ENCODE measurements at places on chromosomes 16 and 17.

GRCh38 chr16:645852-646678, 3.1 kb upstream of the WDR90 start:
- no peak for DNase-seq

DNA sequence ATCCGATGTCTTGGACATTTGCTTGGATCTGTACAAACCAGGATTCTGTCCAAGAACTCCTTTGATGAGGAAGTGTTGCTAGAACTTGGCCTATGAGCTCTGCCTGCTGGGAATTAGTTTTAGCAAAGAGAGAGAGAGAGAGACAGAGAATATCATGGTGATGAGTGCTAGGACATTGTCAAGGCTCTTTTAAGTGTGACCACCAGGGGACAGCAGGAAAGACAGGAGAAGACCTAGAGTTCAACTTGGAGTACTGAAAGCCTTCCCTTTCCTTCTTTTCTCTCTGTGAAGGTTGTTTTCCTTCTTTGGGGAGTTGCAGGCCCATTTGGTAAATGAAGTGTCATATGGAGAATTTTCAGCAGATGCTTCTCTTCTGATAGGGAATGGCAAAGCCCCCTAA, 389.2 kb upstream of the HSBP1 start:
- no peak for DNase-seq

DNA sequence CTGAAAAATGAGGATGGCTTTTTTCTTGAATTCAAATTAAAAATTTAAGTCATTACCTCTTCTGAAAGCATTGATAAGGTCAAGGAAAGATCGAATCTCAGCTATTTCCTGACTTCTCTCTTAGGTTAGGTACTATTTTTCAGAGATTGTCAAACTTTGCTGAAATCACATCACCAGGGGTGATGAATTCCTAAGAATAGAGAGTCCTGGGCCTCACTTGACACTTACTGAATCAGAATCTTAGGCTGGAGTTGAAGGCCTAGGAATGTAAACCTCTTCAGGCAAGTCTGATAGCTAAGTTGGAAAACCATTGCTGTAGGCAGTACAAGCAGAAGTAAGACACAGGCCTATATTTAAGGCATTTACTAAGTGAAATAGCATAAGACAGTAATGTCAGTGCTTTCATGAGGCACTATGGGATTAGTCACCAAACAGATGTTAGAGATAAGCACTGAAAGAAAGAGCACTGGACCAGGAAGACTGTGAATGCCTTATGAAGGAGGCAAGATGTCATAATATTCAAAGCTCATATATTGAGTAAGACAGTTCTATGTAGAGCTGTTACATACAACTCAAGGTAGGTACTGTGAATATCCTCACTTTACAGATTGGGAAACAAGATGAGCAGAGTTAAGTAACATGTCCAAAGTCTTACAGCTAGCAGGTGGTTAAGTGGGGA, 21.5 kb downstream of the DCAF7 start:
- DNase-seq, result no peak

GRCh38 chr17:67281053-67281452, 36.1 kb upstream of the HELZ start:
- no peak for DNase-seq

GRCh38 chr16:58507963-58508670, 7.2 kb upstream of the SETD6 start:
- DNase-seq, result no peak

DNA sequence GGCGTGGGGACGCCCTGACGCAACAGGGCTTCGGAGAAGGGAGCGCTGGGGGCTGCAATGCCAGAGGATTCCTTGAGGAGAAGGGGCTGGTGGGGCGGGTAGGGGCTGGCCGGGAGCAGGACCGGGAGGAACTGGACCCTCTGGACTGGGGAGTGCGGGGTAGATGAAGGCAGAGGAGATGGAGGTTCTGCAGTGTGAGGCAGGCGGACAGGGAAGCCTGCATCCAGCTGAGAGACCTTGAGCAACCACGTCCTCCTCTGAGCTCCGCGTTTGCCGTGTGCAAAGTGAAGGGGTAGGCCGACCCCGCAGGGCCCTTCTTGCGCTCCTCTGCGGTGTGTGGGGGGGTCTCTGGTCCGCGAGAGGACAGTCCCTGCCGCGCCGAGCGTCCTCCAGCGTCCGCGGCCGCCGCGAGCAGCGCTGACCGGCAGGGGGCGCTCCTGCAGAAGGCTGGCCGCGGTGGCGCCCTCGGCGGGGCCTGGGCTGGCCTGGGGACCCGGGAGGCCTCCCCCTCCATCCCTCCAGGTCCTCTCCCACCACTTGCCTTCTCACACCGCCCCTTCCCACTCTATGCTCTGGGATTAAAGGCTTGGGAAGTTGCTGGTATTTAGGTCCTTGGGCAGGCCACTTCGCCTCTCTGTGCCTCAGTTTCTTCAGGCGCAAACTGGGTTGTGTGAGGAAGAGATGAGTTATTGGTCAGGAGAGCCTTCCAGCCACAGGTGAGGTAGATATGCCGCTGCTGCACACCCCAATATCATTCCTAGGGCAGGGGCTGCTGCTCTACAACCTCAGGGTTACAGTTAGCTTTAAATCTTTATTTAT, 9.6 kb upstream of the WNT9B start:
- no peak for DNase-seq

DNA sequence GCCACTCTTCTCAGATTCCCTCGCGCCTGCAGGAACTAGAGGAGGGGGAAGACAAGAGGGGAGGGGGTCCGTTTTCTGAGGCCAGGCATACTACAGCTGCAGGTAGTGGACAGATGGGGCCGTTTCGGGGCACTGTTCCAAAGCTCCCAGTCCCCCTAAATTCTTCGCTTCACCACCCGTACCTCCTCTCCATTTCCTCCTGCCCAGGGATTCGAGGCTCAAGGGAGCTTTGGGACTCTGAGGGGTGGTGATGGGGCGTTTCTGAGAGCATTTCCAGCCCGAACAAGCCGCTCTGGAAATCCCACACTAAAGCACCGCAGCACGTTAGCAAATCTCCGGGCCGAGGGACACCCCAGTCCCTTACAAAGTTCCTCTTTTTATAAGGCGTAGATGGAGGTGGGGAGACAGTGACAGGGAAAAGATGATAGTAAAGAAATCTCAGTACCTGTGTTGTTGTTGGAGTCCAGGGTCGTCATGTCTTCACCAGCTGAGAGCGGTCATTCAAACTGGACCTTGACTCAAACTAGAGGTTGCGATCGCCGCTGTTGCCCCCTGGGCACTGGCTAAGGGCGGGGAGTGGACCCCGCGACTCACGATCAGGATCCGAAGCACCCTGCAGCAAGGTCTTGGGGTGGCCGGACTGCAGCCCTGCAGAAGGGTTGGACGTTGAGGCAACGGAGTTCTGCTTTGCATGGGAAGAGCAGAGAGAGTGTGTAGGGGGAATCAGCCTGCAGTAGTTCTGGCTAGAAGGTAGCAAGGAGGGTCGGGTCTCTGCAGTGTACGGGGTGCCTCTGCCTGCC, 570 bp downstream of the NR1D1 start:
- DNase-seq, result no peak

Data from HAP-1 (cell line).